Left renal pelvis (tissue), 4 donors: ENCODE measurements at places on chromosomes 6 and 20.

DNA sequence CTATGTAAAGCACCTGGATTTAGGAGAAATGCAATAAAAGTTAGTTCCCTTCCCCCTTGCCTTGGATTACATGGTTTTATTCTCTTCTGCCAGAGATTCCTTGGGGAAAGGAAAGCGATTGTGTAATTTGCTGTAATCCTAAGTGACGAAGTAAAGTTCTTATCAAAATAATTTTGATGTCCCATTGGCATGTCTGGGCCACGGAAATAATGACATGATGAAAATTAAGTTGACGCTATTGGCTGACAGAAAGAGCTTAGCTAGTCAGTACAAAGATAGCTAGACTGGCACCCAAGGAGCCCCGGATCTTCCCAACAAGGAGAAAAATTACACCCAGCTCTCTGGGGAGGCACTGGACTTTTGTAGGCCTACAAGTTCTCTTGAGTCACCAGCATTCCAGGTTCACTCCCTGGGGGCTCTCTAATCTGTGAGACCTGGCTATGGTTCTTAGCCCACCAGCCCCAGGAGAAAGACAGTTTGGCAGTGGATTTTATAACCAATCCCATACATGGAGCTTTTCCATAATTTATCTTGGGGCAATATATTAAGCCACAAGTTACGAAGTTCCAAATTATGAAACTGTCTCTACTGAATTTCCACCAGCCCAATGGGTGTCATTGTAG is 59.9 kb downstream of the FOXA2 start:
- DNase-seq, result no peak

- DNase-seq, result no peak
These were observed 29.8 kb upstream of the TBC1D20 start for GRCh38 chr20:492159-492558.

- no peak for DNase-seq
These were observed 18.8 kb upstream of the TBC1D20 start for GRCh38 chr20:481167-481566.

- no peak for DNase-seq
These were observed 43.4 kb upstream of the SIRPG start for GRCh38 chr20:1700990-1701389.

GRCh38 chr6:108771421-108771820 is 76.8 kb upstream of the ARMC2 start:
- no peak for DNase-seq

- DNase-seq, result no peak
These were observed 200.5 kb upstream of the POU3F2 start for GRCh38 chr6:98633886-98634285.

DNA sequence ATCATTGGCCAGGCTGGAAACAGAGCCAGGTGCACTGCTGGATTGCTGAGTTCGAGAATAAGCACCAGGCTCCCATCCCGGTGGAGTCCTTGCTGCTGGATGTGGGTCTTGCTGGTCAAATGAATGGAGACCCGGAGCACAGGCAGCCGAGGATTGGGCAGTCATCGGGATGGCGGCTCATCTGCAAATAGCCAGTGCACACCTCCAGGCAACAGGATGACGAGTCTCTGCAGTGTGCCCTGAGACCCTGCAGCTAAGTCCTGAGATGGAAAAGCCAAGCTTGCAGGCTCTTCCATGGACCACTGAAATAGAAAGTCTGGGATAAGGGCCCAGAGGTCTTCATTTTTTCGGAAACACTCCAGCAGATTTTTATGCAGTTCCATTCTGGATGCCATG is 143.5 kb downstream of the WDR27 start:
- no peak for DNase-seq

DNA sequence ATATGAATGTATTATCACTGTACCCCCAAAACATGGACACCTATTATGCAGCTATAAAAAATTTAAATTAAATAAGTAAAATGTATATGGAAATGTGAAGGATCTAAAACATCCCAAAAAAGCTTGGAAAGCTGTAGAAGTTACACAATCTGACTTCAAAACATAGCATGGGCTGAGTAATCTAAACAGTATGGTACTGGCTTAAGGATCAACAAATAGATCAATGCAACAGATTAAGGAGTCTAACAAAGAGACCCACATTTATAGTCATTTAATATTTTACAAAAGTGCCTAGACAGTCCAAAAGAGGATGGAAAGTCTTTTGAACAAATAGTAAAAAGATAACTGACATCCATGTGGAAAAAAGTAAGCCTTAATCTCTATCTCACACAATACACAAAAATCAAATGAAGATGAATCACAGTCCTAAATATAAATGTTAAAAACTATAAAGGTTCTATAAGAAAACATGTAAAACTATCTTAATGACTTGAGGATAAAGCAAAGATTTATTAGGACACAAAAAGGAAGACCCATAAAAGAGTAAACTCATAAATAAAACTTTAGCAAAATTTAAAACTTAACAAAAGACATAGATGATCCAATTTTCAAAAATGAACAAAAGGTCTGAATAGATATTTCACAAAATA is 46.8 kb downstream of the RANBP9 start:
- DNase-seq, result no peak
